ENCODE measurements at places on chromosomes 16 and 17. TPM values are rescaled to one million over a fixed set of nuclear protein-coding genes. Genes with fewer than 3 reads are reported as not detected.

ACBD4 gene
- 22.3 TPM for total RNA-seq

CCL23 gene
- not detected for total RNA-seq

OTOP2 gene
- not detected for total RNA-seq

NLRC5 gene
- total RNA-seq = 23.7 TPM

DNASE1L2 gene
- total RNA-seq = 3.6 TPM

DNA sequence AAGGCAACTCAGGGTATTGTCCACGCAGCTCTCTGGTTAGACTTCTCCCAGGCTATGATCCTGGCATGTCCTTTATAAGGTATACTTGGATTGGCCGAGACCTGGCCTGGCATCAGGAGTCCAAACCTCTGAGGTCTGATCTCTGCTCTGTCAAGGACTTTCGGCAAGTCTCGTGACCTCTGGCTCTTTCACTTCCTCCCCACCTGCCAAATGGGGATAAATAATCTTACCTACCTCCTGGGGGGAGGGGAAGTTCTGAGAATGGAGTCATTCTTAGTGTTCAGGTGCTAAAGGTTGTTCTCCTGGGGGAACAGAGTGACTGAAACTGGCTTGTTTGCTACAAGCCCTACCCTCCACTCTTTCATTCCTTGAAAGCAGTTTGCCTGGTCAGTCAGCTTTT lies 7.6 kb downstream of the ATXN1L start:
- DNase-seq = no peak

DNA sequence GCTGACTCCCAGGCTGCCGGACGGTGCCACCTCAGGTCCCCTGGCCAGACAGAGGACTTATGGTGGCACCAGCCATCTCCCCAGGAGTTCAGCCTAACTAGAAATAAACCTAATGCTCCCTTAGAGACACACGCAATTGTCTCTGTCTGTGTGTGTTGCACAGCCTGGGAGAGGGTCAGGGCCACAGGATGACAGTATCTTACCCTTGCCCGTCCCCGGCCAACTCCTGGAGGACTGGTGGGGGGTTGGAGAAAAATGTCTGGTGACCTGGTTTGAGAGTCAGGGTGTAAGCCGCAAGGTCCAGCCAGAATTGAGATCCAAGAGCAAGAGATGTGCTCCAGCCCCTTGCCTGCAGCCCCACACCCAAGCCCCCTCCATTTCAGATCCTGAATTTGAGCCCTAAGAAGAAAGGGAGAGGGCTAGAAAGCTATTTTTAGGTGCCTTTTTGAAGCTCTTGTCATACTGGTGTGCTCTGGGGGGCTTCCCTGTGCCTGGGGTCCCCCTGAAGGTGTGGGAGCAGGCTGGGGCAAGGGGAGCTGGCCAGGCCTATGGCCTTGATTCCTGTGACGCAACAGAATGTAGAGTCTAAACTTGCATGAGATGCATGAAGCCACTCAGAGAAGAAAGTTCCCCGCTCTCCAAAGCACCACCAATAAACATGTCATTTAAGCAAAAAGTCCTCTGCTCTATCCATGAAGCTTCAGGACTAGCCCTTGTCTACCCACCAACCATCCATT lies 12.9 kb downstream of the ZNF319 start:
- DNase-seq = no peak

- DNase-seq = no peak
These were observed 6.2 kb downstream of the ACSF2 start for GRCh38 chr17:50432125-50432762.

- DNase-seq = no peak
These were observed 24.0 kb downstream of the CEP295NL start for GRCh38 chr17:78878871-78879527.

DNA sequence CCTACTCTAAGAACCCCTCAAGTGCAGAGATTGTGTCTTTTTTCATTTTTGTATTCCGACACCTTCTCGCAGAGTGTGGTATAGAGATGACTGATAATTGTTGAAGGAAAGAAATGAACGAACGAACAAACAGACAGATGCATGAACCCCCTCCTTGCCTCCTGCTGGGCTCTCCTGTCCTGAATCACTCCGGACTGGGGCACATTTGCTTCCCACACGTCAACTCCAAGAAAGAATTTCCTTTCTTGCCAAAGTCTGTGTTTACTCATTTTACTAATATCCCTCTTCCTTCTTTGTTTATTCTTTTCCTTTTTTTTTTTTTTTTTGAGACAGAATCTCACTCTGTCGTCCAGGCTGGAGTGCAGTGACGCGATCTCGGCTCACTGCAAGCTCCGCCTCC lies 37.5 kb upstream of the BHLHA9 start:
- DNase-seq = no peak

Measured in dorsolateral prefrontal cortex (tissue), 122 donors.